ENCODE measurements at places on chromosomes 1 and 21.

DNA sequence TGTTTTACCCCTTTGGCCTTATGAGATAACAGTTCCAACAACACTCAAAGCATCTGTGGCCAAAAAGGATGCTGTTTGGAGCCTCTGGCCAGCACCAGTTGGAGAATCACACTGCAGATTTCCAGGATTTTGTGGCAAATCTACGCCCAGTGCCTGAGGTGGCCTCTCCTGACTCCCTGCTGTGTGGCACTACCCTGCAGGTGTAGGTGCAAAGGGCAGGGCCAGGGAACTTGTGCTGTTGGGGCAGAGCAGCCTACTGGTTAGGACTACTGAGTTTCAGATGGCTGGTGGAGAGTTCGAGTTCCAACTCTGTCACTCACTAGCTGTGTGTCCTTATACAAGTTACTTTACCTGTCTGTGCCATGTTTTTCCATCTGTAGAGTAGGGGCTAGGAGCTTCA, 170.5 kb downstream of the PTPRU start:
- DNase-seq, result no peak

DNA sequence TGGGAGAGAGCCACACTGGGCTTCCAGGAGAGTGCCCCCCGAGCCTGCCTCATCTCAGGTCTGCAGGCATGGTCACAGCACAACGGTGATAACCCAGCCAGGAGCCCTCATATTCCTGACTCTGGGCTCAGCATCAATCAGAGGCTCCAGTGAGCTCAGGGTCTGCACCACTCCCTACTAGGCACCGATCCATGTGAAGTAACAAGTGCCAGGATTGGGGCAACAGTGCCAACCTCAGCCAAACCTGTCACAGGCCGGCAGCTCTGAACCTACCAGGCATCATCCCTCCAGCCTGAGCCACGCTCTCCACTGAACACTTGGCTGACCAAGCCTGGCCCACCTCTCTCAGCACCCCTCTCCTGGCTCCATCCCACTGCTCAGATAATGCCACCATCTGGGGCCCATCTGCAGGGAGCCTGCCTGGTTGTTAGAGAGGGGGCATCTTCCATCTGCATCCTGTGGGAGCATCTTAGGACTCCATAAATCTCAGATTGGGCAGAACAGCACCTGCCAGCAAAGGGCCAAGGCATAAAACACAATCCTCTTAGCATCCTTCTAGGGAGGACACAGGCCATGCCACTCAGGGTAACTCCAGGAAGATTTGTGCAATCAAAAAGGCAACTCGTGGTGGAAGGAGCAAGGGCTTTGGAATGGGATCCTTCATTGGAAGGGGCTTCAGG, 213.7 kb upstream of the CSF3R start:
- no peak for DNase-seq

GRCh38 chr1:176338877-176339276, 124.1 kb upstream of the PAPPA2 start:
- DNase-seq, result no peak

- DNase-seq, result peak; percentile 96
Measured at GRCh38 chr1:55310505-55310971, 95.4 kb upstream of the USP24 start.

GRCh38 chr1:200670242-200671118, 773 bp upstream of the DDX59 start:
- DNase-seq, result no peak

DNA sequence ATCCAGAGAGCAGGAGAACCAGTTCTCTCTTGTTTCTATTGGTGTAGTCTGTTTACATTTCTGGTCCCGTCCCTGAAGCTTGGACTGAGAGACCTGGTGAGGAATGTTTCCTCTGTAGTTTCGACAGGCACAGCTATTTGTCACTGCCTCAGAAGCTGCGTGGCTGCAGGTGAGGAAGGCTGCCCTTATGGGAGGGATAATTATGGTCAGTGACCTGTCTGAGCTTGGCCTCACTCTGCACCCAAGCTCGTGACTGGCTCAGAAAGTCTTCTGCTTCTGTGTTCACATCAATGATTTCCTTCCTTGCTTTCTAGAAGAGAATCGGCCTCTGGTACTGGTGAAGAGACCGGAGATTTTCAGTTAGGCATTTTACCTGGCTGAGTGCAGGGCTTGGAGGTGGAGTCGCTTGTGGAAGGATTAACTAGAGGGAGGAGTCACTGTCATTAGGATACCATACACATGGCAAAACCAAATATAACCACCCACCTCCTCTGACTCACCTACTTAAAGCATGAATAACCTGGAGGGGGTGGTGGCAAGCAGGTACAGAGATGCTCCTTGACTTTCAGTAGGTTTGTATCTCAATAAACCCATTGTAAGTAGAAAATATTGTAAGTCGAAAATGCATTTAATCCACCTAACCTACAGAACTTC, 19.9 kb upstream of the WDR26 start:
- DNase-seq, result no peak

DNA sequence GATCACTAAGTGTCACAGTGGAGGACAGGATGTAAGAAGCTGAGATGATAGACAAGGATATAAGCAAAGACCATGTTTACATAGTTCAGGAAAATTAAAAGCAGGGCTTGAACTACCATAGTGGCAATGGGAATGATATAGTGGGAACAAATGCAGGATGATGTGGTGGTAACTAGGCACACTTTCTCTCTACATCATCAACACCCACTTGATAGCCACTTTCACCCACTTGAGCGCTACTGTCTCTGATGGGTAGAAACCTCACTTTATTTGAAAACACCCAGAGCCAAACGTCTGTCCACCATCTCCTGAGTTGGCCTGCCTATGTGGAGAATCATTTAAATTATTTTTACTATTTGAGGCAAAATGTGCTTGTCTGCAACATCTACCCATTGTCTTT, 305.0 kb upstream of the ST6GALNAC5 start:
- DNase-seq, result no peak

DNA sequence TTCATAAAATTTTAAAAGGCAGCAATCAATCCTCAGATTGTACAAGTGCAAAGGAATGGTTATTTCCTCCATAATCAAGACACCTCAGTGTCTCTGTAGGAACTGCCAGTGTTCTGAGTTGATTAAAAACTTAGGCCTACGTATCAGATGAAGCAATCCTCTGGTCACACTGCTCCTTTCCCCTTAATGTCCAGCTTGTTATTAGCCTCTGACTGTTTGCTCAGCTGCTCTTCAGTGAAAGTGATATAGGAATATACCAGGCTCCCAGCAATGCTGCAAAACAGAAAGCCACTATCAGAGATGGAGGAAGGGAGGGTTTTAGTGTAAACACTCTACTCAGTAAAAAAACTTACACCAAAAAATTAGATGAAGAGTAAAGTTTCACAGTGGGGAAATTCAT, 49.8 kb downstream of the SLC35D1 start:
- DNase-seq, result no peak

DNA sequence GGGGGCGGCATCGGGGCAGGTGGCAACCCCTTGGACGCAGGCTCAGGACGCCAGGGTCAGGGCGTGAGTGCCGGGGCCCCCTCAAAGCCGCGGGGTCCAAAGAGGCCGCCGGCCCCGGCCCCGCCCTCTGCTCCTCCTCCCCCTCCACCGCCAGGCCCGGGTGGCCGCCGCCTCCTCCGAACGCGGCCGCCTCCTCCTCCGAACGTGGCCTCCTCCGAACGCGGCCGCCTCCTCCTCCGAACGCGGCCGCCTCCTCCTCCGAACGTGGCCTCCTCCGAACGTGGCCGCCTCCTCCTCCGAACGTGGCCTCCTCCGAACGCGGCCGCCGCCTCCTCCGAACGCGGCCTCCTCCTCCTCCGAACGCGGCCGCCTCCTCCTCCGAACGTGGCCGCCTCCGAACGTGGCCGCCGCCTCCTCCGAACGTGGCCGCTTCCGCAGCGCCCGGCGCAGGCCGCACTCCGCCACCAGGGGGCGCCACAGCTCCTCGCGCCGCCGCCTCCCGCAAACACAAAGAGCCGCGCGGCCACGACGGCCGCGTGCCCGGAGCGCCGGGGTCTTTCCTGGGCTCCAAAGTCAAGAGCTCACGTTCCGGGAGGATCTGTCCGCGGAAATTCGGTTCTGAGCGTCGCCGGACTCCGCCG, 19.3 kb upstream of the SAMD11 start:
- no peak for DNase-seq

Data from AG04450 (cell line).